GM23338 (cell line): ENCODE measurements at places on chromosomes 4 and X. TPM values are rescaled to one million over a fixed set of nuclear protein-coding genes. Genes with fewer than 3 reads are reported as not detected.

GRCh38 chrX:153651540-153652079 lies 4.6 kb downstream of the DUSP9 start:
- H3K4me3 ChIP-seq, result no peak overlapping the region
- peak; percentile 50 for DNase-seq
- H3K27me3 ChIP-seq, result peaks cover 30% of the 10 kb centered on the region
- no peaks in the 10 kb centered on the region for H3K36me3 ChIP-seq
- no peak overlapping the region for H3K27ac ChIP-seq
- no peaks in the 10 kb centered on the region for H3K4me1 ChIP-seq

- H3K4me1 ChIP-seq, result no peaks in the 10 kb centered on the region
- H3K27ac ChIP-seq, result no peak overlapping the region
- DNase-seq, result no peak
- no peaks in the 10 kb centered on the region for H3K27me3 ChIP-seq
These were observed 37.6 kb downstream of the SRPX2 start for GRCh38 chrX:100681599-100681998.

- DNase-seq, result no peak
- H3K4me1 ChIP-seq, result no peaks in the 10 kb centered on the region
- H3K27me3 ChIP-seq, result no peaks in the 10 kb centered on the region
- H3K27ac ChIP-seq, result no peak overlapping the region
- H3K36me3 ChIP-seq, result no peaks in the 10 kb centered on the region
These were observed 252.7 kb downstream of the OPHN1 start for GRCh38 chrX:68180579-68180978.

- DNase-seq, result peak; percentile 34
- peaks cover 12% of the 10 kb centered on the region for H3K4me1 ChIP-seq
- H3K4me3 ChIP-seq, result no peak overlapping the region
- no peaks in the 10 kb centered on the region for H3K27me3 ChIP-seq
- H3K27ac ChIP-seq, result no peak overlapping the region
- H3K36me3 ChIP-seq, result no peaks in the 10 kb centered on the region; the same call in 1 of the 2 replicates
These were observed 60.8 kb downstream of the DLG3 start for GRCh38 chrX:70505451-70505841.

Gene CD99
- total RNA-seq, result 28.5 and 34.5 TPM in 2 replicates

Gene ERAS
- total RNA-seq, result 1.3 TPM in 1 of 2 replicates, not detected in the other

Gene NIPAL1
- total RNA-seq, result 8.2 and 9.2 TPM in 2 replicates

Gene UGT2B15
- not detected in 2 replicates for total RNA-seq

Gene ITIH6
- total RNA-seq, result not detected in 2 replicates

Gene NDST4
- not detected in 2 replicates for total RNA-seq

GRCh38 chr4:180587379-180587778 lies 1655.8 kb upstream of the TENM3 start:
- peak; percentile 44 for DNase-seq
- H3K27ac ChIP-seq, result no peak overlapping the region
- no peaks in the 10 kb centered on the region for H3K27me3 ChIP-seq

DNA sequence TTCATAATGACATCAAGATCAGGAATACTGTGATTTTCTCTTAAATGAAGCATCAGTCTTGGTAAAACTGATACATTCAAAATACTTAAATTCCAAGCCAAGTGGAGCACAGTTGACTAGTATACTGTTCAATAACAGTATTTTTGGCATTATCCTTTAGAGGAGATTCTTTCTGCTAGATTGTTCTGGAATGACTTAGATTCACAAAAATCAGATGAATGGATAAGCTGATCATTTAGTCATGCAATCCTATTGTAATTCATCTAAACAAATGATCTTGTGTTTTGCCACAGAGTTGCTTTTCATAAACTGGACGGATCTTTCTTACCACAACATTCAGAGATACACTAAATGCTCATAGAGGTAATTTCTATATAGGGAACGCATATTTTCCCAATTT lies 232.0 kb downstream of the CXXC4 start:
- no peaks in the 10 kb centered on the region for H3K27me3 ChIP-seq
- no peaks in the 10 kb centered on the region for H3K36me3 ChIP-seq
- H3K27ac ChIP-seq, result no peak overlapping the region
- no peak overlapping the region for H3K4me3 ChIP-seq
- H3K4me1 ChIP-seq, result no peaks in the 10 kb centered on the region

Gene SRD5A3
- total RNA-seq, result 23.0 and 34.4 TPM in 2 replicates

GRCh38 chr4:22500128-22500611 lies 15.7 kb downstream of the ADGRA3 start:
- no peaks in the 10 kb centered on the region for H3K36me3 ChIP-seq
- H3K4me1 ChIP-seq, result peaks cover 11% of the 10 kb centered on the region
- no peak overlapping the region for H3K4me3 ChIP-seq
- no peaks in the 10 kb centered on the region for H3K27me3 ChIP-seq
- H3K27ac ChIP-seq, result peak overlapping the region; percentile 7

DNA sequence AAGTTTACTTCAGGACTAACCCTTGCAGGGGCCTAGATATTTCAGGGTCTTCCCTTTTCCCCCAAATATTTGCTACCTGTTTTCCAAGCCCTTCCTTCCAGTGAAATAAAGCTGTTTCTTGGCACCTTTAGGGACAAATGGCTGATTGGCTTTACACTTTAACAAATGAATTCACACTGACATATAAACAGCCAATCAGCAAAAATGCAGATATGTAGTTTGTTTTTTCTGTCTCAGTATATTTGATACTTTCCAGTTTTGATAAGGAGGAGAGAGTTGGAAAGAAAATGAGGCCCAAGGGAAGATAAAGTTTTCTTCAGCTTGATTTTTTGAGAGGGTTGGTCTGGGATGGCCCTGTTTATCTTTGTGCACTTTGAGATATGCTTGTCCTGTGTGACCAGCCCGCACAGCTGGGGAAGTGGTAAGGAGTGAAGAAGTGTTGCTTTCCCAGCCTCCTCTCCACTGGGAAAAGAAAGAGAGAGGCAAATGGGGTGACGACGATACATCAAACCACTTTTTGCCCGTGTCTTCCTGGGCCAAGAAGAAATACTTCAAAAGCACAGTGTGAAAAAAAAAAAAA lies 67.5 kb downstream of the MGST2 start:
- no peak for DNase-seq
- no peaks in the 10 kb centered on the region for H3K36me3 ChIP-seq
- H3K4me1 ChIP-seq, result peaks cover 32% of the 10 kb centered on the region
- H3K27ac ChIP-seq, result no peak overlapping the region
- peaks cover 33% of the 10 kb centered on the region for H3K27me3 ChIP-seq

DNA sequence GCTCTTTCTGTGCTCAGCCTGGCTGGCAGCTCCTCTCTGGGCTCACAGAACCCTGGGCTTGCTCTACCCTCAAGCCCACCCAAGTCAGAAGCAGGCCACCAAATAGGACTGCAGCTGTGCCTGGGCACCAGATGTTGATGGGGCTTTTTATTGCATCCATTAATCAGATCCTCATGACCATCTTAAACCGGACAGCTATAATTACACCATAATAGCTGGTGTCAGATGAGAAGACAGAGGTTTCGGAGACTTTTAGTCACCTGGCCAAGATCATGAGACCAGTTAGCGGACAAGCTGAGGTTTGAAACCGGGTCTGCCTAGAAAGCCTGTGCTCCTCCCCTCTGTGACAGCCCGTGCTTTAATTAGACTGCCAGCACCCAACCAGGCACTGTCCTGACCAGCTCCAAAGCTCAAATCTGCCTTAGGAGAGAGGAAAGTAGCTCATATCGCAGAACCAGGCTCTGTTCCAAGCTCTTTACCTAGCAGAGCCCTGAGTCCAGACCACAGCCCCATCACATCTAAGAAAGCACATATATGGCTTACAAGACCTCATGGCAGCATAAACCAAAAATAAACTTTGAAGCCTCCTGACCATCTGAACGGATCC lies 88.9 kb downstream of the JAKMIP1 start:
- H3K27me3 ChIP-seq, result no peaks in the 10 kb centered on the region
- 0 out of 2 replicates have a peak, but pooled peaks cover 4% of the 10 kb centered on the region for H3K4me1 ChIP-seq
- H3K36me3 ChIP-seq, result no peaks in the 10 kb centered on the region
- H3K27ac ChIP-seq, result no peak overlapping the region
- H3K4me3 ChIP-seq, result no peak overlapping the region

- peaks cover 11% of the 10 kb centered on the region; the same call in 1 of the 2 replicates for H3K4me1 ChIP-seq
- H3K27me3 ChIP-seq, result no peaks in the 10 kb centered on the region
- no peak for DNase-seq
- no peak overlapping the region for H3K27ac ChIP-seq
- no peaks in the 10 kb centered on the region for H3K36me3 ChIP-seq
- H3K4me3 ChIP-seq, result no peak overlapping the region
These were observed 136.1 kb downstream of the DCAF12L2 start for GRCh38 chrX:126030021-126030420.

GRCh38 chr4:18635531-18635930 lies 614.0 kb upstream of the LCORL start:
- 0 out of 2 replicates have a peak, but pooled peaks cover 10% of the 10 kb centered on the region for H3K4me1 ChIP-seq
- no peak overlapping the region for H3K27ac ChIP-seq
- H3K36me3 ChIP-seq, result no peaks in the 10 kb centered on the region

GRCh38 chr4:64670647-64671046 lies 261.4 kb upstream of the TECRL start:
- DNase-seq, result no peak
- no peak overlapping the region for H3K4me3 ChIP-seq
- no peaks in the 10 kb centered on the region for H3K27me3 ChIP-seq
- H3K4me1 ChIP-seq, result no peaks in the 10 kb centered on the region
- H3K27ac ChIP-seq, result no peak overlapping the region

Gene NEIL3
- 14.8 and 15.4 TPM in 2 replicates for total RNA-seq

Gene SSX1
- total RNA-seq, result not detected in 2 replicates

DNA sequence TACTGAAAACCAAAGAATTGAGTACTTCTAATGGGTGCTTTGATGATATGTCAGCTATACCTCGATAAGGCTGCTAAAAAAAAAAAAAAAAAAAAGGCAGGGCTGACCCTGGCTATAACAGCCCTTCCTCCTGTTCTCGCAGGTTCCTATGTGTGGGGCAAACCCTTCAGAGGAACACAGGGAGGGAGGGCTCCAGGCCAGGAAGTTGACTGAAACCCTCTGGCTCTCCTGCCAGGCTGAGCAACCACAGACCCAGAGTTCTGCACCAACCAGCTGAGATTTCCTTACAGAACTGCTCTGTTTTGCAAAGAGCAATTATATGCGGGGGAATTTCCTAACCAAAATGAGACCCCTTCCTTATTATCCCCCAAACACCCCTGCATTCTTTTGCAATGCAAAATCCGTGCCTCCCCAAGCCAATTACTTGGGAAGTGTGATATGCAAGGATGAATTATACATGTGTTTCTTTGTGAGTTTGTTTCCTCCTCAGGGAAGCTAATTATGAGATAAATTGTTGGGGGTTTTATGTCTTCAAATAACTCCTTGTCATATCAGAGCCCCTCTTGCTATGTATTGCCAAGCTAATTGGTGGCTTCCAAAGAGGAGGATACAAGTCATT lies 45.6 kb downstream of the PDHA1 start:
- H3K27ac ChIP-seq, result no peak overlapping the region
- DNase-seq, result no peak
- H3K4me1 ChIP-seq, result no peaks in the 10 kb centered on the region
- H3K4me3 ChIP-seq, result no peak overlapping the region

Gene RAB33A
- total RNA-seq, result 4.9 and 6.5 TPM in 2 replicates

DNA sequence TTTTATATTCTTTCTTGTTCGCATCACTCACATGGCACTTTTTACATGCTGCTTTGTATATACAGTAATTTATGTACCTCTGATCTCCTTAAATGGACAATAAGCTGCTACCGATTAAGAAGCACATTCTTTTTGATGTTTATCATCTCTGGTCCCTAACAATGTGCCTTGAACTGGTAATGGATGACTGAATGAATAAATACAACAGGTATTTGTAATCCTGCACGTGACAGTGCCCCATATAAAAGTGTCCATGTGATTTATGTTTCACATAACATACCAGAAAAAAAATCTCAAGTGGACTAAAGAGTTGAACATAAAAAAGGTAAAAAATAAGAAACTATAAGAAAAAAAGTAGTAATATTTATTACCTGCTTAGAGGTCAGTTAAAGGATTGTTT lies 7.7 kb upstream of the SLAIN2 start:
- 0 out of 2 replicates have a peak, but pooled peaks cover 1% of the 10 kb centered on the region for H3K4me1 ChIP-seq
- H3K36me3 ChIP-seq, result no peaks in the 10 kb centered on the region
- no peaks in the 10 kb centered on the region for H3K27me3 ChIP-seq
- DNase-seq, result no peak
- no peak overlapping the region for H3K4me3 ChIP-seq

GRCh38 chr4:147689067-147689466 lies 5.1 kb upstream of the PRMT9 start:
- DNase-seq, result no peak
- H3K36me3 ChIP-seq, result no peaks in the 10 kb centered on the region
- peaks cover 12% of the 10 kb centered on the region; the same call in 1 of the 2 replicates for H3K4me1 ChIP-seq
- no peaks in the 10 kb centered on the region for H3K27me3 ChIP-seq

Gene HPSE
- 2.9 and 3.0 TPM in 2 replicates for total RNA-seq
